SK-N-MC (cell line): ENCODE measurements at places on chromosomes 5 and 9.

- no peak for DNase-seq
Observed at GRCh38 chr5:12343558-12343957, 439.3 kb upstream of the CTNND2 start.

- DNase-seq, result no peak
Observed at GRCh38 chr9:5871785-5872184, 18.9 kb upstream of the MLANA start.

GRCh38 chr5:132438917-132439316, 51.7 kb downstream of the IRF1 start:
- DNase-seq, result no peak

DNA sequence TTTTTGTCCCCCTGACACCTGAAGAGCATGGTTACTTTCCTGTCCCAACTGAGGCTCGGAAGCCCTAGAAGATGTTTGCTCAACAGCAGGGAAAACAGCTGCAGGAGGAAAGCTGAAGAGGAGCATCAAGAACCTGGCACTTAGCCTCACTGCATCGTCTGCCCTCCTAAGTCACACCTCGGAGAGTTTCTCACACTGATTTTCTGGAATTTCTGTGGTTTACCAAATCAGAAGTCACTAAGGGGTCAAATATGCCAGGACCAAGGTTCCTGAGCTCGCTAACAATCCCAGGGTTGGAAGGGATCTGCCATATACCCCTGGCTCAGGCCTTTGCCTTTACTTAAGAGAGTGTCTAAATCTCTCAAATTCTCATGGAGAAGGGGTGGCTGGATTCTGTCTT, 5.3 kb downstream of the IL12B start:
- no peak for DNase-seq

- no peak for DNase-seq
Observed at GRCh38 chr5:140249536-140249935, 53.4 kb downstream of the PFDN1 start.

DNA sequence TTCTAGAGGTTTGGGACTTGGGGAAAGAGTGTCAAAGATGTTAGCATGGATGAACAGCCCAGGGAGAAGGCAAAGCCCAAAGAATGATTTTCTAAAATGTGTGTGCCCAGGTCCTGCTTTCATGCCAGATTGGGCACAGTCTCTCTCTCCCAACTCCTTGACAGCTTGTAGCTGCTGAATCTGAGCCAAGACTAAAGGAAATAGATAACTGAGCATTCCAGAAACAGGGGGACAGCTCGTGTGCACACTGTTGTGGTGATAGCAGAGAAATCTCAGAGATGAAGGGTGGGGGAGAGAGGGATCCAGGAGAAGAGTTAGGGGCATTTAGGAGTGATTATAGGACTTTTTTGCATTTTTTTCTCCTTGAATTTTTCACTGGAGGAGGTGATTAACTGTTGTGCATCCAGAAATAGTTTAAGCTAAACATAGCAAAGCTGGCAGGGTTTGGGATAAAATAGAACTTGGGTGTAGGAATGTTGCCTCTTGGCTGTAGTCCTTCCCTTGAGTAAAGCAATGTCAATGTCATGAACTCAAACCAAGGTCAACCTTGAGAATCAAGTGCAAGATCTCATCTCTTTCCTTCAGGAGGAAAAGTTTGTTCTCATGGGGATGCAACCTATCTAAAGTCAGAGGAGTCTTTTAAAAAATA, 245.9 kb downstream of the SH3GL2 start:
- DNase-seq, result no peak

DNA sequence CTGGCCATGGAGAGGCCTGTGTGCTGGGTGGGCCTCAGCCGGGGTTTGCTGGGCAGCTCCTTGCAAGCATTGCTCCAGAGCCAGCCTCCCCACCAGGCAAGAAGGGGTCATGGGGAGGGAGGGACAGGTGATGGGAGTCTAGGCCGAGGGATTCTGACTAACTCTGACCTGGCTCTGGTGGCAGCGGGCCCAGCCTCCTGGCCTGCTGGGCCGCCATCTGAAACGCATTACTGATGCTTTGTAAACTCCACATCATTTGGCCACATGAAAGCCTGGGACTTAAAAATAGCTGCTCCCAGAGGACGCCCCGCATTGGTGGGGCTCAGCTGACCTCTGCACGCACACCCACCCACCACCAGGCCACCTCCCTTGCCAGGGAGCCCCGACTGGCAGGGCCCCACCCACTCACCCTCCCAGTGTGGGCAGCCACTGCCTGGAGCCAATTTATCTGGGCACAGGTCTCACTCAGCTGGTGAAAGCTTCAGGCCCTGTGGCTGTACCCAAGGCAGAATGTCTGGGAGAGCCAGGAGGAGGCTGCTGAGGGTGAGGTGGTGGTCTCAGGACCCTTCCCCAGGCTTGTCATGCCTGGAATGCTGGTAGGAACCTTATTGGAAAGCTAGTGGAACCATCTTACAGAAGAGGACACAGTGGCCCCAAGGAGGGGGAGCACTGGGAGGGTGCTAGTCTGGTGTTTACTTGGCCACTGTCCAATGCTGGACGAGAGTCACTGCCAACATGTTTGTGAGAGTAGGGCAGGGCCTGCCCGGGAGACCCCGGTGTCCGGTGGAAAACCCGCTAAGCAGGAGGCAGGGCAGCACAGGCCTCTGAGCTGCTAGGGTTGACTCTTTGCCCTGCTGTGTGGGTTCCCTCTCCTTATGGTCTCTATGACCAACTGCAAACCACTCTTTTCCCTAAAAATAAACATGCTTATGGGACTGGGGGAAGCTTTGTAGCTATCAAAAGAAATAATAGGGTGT, 10.8 kb downstream of the TCF7 start:
- no peak for DNase-seq

- DNase-seq, result peak; percentile 82
Observed at GRCh38 chr5:154368041-154368800, 77.6 kb upstream of the SAP30L start.

- DNase-seq, result no peak
Observed at GRCh38 chr9:37961351-37961750, 57.4 kb upstream of the SLC25A51 start.

- DNase-seq, result no peak
Observed at GRCh38 chr5:74103131-74104023, 477.4 kb downstream of the ARHGEF28 start.

- DNase-seq, result no peak
Observed at GRCh38 chr9:122347348-122348287, 23.2 kb upstream of the PTGS1 start.

GRCh38 chr9:70994582-70994981, 126.8 kb downstream of the TRPM3 start:
- DNase-seq, result no peak
